IMR-90 (cell line): ENCODE measurements at places on chromosomes 7 and 10. TPM values are rescaled to one million over a fixed set of nuclear protein-coding genes. Genes with fewer than 3 reads are reported as not detected.

- DNase-seq = peak; percentile 16
Measured at GRCh38 chr7:77783111-77783510, 15.1 kb downstream of the TMEM60 start.

DNA sequence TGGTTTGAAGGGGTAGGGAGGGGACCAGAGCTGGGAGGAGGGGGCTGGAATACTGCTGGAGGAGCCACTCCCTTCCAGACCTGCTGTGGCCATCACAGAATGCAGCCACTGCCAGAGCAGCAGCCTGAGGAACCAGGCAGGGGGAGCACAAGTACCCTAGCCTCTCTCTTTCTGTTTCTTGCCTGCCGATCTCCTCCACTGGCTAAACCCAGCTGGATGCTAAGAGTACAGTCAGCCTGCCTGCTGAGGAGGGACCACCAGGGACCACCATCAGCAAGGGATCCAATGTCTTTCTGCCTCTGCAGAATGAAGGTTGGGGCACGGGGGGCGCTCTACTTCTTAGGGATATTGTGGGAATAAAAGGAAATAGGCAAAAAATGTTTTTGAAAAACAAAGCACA is 4.7 kb downstream of the BLVRA start:
- DNase-seq = no peak

DNA sequence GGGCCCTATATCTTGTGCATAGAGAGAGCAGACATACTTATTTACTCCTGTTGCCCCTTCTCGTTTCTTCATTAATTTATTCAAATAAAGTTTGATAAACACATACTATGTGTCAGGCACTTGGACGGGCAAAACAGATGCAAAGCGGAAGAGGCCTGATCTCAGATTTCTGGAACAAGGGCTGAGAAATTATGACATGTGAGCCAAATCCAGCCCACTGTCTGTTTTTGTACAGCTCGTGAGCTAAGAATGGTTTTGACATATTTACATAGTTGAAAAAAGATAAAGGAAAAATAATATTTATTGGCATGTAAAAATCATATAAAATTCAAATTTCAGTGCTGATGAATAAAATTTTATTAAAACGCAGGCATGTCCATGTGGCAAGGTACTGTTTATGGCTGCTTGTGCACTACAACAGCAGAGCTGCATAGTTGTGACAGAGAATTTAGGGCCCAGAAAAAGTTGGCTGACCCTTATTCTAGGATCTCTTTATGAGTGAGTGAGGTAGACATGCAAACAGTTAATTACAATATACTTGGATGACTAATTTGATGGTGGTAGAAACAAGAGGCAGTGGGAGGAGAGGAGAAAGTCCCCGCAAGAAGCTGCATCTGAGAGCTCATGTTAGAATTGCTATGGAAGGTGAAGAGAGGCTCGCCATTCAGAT is 68.1 kb upstream of the ITPRID1 start:
- DNase-seq = no peak

Gene VWDE
- 0.04 and 0.05 TPM in 2 replicates for polyA plus RNA-seq

DNA sequence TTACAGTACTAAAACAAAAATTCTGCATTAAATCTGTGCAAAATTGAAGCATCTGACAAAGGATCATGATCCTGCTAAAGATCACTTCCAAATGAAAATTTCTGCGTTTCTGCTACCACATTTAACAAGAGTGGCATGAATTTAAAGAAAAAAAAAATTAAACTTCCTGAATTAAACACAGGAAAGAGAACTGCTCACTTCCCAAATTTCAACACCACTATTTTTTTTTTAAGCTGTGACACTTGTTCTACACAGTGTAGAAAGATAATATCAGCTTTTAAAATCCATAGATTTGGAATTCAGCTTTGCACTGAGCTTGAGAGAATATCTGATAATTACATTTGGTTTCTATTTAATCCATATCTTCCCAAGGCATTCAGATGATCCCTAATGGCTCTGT is 73.6 kb downstream of the EPC1 start:
- no peak for DNase-seq

- no peak for DNase-seq
Measured at GRCh38 chr7:77912293-77912692, 113.7 kb downstream of the PHTF2 start.

DNA sequence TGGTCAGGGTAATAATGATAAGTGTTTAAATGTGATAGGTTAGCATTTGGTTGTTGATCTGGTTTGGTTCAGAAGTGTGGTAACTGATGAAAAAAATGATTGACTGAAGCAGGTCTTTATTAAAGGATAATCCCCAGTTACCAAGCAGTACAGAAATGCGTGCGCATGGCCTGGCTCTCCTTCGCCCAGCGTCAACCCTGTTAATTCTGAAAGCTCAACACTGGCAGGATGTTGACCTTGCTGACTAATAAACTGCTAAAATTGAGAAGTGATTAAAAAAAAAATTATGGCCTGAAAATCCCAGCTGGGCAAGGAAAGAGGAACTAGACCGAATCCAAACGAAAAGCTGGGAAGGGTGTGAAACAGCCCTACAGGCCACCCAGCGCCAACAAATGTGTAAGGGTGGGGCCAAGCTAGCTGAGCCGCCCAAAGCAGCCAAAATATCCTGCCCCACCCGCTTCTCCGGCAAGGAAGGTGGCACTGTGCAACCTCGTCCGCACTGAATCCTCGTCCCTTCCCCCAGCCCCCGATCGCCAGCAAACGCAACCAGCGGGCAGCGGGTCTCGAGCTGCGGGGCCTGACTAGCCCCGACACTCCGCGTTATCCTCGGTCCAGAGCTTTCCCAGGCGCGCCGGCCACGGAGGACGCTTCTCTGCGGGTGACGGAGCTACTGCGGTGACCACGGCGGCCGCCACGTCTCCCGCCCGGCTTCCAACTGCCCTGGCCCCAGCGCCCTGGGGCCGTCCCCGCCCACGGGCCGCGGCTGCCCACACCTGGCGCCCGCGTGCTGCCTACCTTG is 561 bp downstream of the SHTN1 start:
- peak; percentile 6 for DNase-seq

DNA sequence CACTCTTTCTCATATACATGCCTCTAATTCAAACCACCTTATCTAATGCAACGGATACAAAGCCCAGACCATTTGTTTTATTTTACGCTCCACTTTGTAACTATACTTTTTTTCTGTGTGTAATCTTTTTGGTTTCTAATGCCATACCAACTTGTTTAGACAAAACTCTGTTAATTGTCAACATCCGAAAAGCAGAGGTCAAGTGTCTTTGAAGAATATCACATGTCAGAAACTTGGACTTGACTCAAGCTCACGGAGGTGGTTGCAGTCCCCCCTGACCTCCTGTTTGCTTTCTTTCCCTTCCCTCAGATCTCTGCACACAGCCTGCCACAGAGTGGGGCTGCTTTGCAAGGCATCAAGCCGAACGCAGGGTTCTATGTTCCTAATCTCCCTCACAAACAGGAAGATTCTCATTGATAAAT is 698.9 kb downstream of the PARD3 start:
- peak; percentile 27 for DNase-seq

Gene HOXA6
- polyA plus RNA-seq = 1.8 and 2.1 TPM in 2 replicates

DNA sequence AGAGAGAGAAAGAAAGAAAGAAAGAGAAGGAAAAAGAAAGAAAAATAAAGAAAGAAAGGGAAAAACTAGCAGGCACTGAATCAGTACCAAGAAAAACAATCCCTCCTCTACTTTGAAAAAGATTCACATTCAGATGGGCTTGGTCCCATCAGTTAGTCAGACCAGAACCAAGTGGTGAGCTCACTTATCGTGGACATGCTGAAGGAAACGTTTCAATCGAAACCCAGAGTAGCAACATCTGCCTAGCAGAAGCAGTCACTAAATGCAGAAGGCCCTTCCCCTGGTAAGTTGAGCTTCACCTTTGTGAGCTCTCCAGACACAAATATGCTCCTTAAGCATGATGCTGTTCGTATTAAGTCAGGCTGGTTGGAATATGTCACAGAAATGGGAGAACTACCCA is 167.7 kb downstream of the TRIL start:
- DNase-seq = no peak

GRCh38 chr10:6299234-6299633 is 96.5 kb downstream of the PFKFB3 start:
- no peak for DNase-seq

Gene OPN1SW
- not detected in 2 replicates for polyA plus RNA-seq

Gene SPAM1
- not detected in 2 replicates for polyA plus RNA-seq

DNA sequence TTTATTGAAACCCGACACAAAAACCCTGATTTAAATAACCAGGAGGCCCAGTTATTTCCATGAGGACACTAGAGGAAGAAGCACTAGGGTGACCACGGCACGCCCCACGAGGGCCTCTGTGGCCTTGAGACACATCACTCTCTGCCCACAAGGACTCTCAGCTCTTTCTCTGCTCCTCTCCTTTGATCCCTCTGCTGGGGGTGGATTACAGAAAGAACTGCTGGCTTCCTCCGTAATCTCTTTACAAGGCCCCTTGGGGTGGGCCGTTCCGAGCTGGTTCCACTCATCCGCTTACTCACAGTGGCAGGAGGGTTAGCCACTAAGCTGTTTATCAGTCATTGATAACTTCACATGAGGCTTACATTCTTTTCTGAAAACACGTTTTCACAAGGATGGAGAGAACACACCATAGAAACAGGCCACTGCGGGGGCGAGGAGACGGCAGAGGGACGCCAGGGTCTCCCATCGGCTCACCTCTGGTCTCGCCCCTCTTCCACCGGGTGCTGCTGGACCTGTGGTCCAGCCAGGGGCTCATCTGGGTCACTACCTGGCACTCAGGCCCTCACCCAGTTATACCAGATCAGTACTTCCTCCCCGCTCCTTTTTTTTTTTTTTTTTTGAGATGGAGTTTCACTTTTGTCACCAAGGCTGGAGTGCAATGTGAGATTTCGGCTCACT is 17.6 kb upstream of the PFKFB3 start:
- DNase-seq = no peak

Gene HGF
- 14.4 and 16.8 TPM in 2 replicates for polyA plus RNA-seq

DNA sequence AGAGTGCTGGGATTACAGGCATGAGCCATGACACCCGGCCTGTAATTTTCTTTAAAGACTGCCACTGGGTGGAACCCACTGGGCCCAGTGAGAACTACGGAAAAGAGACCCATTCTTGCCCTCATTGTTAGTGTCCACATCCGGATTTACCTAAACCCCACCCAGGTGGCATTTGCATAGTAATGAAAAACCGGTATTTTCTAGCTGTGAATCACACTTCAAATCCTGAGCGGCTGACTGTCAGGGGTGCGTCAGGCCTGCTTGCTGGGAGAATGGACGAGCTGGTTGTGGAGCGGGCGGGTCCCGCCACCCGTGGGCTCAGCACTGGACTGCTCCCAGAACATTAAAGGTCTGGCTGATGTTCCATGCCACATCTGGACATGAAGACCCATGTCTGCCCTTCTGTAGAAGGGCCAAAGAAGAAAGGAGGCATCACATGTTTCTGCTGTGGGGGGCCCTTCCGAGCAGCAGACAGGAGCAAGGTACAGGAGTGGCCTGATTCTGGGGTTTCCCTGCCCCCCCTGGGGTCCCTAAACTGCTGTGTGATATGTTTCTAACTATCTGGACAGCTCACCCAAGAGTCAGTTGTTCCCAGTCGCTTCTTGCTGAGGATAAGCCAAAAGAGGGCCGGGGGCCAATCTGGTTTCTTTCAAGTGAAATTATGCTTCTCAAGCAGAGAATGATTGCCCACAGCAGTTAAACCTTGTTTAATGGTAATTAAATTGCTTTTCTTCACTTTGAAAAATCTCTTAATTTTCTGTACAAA is 46.4 kb downstream of the KIAA1217 start:
- DNase-seq = no peak

DNA sequence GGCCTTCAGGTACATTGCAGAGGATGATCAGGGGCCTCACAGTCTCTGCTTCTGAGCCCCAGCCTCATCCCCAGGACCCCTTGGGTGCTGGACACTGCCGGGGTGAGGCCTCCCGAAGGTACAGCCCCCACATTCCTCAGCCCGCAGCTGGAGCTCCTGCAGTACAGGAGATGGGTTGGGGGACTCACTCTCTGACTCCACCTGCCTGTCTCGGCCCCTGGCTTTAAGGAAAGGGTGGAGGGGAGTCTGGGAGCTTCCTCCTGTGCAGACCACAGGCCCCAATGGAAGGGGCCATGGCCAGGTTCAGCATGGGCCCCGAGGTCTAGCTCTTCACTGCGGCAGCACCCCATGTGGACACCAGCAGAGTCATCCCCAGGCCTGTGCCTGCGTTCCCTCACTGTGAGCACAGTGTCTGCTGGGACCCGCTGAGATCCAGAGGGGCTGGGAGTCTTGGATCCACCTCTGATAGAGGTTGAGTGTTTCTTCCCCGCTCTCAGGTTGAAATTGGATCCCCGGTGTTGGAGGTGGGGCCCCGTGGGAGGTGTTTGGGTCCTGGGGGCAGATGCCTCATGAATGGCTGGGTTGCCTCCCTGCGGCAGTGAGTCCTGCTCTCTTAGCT is 99.9 kb downstream of the PRKAG2 start:
- no peak for DNase-seq

- DNase-seq = no peak
Measured at GRCh38 chr7:150314639-150315239, 8.4 kb upstream of the LRRC61 start.

DNA sequence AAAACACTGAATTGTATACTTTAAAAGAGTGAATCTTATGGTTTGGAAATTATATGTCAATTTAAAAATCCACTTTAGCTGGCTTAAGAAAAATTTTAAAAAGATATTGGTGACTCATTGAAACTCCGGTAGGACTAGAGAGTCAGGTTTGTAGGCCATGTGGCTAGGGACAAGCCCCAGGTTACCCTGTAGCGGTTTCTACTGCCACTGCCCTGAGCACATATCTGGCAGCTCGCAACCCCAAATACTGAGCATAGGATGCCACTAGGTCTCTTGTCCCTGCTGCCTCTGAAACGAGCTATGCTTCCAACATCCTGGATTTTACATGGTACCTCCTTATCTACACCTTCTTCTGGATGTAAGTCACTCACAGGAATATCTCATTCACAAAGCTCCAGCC is 1.4 kb upstream of the MGAM2 start:
- no peak for DNase-seq

DNA sequence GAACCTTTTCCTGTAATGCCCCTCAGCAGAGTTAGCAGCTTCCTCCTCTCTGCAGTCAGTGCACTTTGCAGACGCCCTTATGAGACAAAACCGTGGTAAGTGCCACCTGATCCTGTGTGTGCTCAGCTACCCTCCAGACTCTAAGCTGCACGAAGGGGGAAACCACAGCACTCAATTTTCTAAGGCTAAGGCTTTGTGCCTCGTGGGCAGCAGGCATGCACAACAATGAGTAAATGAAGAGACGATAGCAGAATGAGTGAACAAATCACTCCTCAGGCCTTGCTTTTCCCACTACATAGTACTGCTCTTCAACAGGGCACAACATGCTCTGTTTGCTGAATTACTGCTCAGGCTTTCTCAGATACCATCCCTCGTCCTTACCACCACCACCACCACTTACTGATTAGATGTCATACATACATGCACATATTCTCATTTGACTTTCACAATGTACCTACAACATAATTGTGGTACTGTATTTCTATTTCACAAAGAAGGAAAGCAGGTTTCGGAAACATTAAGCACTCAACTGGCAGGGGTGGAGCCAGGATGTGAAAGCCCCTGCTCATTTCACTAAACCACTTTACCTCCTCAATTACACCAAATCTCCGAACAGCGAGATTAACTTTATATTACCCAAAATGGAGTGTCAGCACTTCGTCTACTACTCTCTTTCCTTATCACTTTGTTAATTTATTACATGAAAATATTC is 85.4 kb downstream of the ICA1 start:
- DNase-seq = no peak
